Suppressor macrophage treated with lipopolysaccharide for 1 hour (primary cell): ENCODE measurements at places on chromosomes 11 and 22.

GRCh38 chr11:43825217-43825816, 55.3 kb upstream of the ALKBH3 start:
- DNase-seq = peak; percentile 40

GRCh38 chr22:46972256-46972655, 209.8 kb downstream of the TBC1D22A start:
- no peak for DNase-seq

DNA sequence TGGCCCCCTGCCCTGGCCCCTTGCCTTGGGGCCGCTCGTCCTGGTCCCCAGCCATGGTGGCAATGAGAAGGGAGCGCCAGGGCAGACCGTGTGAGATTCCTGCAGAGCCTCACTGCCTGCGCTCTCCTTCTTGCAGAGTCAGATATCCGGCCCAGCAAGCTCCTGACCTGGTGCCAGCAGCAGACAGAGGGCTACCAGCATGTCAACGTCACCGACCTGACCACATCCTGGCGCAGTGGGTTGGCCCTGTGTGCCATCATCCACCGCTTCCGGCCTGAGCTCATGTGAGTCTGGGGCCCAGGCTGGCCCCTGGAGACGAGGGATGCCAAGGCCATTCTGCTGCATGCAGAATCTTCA, 114.1 kb downstream of the MICAL2 start:
- DNase-seq = peak; percentile 81

- no peak for DNase-seq
Observed at GRCh38 chr22:19709063-19709769, 5.1 kb upstream of the SEPTIN5 start.
